NCI-H1694 (cell line): ENCODE measurements at places on chromosomes 2 and 18.
A peak's percentile ranks its signal among the peaks of the same experiment; 100 is the strongest.

DNA sequence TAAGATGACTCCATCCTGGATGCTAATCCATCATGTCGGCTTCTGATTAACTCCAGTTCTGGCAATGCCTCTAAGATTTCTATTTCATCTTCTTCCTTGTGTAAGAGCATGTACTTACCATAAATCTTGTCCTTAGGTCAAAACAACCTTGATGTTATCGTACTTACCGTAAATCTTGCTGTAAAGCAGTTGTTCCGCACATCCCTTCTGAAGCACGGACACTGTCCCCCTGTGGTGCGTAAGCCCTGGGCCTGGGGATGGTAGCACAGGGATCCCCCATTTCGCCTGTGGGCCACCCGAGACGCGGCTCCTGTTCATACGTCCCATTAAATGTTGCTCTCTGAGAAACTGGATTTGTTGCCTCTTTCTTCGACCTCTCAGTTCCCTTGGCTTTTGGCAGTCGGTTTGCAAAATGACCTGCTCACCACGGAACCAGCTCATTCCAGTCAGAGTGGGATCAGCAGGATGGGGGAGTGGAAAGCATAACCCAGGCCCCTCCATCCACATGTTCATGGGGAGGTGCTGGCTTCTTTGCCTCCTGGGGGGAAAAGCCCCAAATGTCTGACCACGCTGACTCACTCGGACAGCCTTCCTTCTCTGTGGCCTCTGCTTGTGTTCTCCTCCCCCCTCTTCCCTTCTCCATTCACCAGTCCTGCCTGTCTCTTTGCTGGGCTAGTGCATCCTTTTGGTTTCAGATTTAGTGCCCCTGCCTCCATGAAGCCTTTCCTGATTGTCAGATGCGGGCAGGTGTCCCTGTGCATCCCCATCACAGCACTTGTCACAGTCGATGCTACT is 49.9 kb downstream of the RAB31 start:
- DNase-seq = no peak

DNA sequence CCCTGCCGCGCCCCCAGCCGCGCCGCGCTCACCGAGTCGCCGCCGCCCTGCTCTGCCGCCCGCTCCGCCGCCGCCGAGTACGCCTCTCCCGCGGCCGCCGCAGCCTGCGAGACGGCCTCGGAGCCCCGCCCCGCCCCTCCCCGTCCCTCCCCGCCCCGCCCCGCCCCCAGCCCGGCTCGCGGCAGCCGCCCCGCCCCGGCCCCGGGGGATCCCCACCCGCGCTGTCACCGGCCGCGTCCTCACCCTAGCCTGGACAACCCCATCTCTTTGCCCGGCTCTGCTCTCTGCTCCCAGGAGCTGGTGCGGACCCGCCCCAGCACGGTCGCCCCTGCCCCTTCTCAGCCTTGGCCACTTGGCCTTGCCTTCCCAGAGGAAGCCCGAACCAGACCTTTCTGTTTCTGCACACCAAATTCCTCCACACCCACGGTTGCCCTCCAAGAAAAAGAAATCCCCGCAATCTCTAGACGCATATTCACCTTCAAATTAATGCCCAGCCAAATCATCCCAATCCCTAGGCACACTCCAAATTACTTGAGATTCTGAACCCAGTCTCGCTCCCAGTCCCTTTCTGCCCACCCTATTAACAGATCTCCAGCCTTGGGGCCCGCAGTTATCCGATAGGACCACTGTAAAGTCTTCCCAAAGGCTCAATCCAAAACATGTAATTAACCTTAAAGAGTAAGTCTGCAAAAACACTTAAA is at the start of gene CYRIA:
TSS of gene CYRIA (minus strand) at position 87 of the 701 bp plus-strand sequence. CDS start 77,715 bp downstream, outside the sequence.
- no peak for DNase-seq

- DNase-seq = no peak
Observed at GRCh38 chr18:75363446-75364225, 63.9 kb downstream of the SMIM21 start.

GRCh38 chr18:24128700-24129099 is 10.2 kb upstream of the CABYR start:
- DNase-seq = no peak

GRCh38 chr2:159879051-159879604 is 81.1 kb upstream of the CD302 start:
- no peak for DNase-seq

- DNase-seq = no peak
Observed at GRCh38 chr2:51093016-51093415, 61.1 kb upstream of the NRXN1 start.

DNA sequence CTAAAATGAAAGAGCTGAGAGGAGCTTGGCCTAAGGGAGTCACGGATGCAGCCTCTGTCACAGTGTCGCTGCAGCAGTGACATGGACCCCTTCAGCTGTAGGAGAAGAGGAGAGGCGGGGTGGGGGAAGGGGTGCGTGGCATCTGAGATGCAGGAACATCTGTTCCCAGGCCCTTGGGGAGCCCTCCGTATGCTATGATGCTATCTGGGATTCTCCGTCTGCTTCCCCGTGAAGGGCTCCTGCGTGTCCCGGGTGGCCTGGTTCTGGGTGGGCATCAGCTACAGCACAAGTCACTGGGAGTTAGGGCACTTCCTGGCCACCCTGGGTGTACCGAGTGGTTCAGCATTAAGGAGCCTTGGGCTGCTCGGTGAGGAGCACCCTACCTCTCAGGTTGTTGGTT is 35.6 kb upstream of the B3GNT7 start:
- DNase-seq = peak; percentile 72

DNA sequence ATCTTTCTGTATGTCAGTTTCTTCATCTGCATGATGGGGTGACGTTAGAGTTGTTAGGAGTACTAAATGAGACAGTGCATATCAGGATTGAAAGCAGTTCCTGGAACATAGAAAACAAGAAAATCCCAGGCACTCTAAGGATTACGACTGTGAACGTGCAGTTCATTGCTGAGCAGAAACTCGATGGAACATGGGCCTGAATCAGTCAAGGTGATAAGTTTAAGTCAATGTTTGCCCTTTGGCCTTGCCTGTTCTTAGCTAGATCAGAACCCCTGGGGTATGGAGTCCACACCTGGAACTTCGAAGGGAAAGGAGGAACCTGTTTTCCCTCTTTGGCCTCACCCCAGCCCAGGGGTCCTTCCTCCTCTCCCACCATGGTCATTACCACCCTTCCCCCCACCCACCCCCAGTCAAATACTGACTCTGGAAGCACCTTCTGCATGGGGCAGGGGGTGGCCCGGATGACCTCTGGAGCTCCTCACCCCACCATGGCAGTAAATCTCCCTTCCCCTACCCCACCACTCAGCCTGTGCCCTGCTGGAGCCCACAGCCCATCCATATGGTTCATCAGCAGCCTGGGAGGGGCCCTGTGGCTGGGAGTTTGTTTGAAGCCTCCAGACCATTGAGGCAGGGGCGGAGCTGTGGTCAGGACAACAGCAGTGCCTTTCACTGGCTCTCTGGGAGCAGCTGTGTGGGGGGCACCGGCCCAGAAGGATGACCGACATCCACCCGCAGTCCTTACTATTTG is 164.1 kb downstream of the SMAD7 start:
- no peak for DNase-seq

DNA sequence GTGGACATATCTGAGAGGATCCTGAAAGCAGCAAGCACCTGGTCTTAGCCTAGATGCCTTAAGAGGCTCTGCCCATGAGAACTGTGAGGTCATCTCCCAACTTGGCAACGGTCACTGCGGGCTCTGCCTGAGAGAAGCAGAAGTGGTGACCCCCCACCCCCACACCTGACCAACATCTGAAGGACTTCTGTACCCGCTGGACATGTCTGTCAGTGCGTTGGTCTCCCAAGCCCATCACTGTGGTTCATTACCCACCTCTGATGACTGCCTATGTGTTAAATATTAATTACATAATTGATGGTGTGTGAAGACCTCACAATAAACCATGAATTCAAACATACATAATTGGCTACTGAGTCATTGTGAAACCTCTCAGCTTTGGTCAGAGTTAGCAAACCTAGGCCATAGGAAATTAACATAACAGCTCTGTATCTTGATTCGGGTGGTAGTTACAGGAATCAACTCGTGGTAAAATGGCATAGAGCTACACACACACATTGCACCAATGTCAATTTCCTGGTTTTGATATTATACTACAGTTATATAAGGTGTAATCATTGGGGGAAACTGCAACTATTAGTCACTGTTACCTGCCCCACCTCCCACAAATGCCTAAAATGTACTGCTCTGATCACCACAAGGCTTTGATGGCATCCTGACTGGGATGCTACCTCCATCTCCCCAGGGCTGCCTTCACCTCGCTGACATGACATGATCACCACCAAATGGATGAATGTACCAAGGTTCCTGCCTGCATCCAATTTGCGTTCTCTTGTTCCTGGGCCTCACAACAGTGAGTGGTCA is 4.3 kb upstream of the GALNT1 start:
- no peak for DNase-seq

GRCh38 chr2:157874348-157874747 is 1.8 kb downstream of the ACVR1 start:
- no peak for DNase-seq

DNA sequence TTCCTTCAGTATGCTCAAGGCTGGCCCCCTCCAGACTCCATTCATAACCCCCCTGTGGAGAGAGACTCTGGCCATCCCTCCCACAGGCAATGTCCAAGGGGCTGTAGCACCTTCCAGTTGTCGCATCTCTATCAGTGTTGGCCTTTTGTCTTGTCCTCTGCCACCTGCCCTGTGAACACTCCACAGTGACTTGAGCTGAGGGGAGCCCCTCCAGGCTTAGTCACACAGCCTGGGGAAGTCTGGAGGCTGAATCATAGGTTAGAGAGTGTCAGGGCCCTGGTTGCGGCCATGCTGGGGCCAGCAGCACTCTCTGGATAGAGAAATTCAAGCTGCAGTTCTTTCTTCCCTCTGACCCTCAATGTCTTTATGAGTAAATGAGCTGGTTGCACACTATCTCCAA is 64.7 kb downstream of the GYPC start:
- DNase-seq = no peak

GRCh38 chr18:58178511-58178910 is 134.5 kb downstream of the NEDD4L start:
- no peak for DNase-seq

GRCh38 chr2:211259831-211260476 is 703.6 kb downstream of the CPS1 start:
- DNase-seq = no peak

DNA sequence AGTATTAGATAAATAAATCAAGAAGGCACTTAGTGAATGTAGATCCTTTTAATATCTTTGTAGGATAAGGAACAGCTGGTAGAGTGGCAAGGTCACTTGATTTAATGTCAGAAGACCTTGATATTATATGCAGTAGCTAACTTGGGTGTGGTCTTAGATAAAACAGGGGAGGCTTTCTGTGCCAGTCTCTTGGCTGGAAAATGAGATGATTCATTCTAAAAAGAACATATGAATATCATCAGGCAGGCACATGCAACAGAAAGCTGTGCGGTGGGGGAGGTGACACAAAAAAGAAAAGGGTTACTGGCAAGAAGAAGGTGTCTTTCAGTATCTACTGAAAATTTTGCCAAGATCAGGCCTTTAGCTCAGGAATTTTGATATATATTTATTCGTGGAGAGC is 931.7 kb upstream of the CELF4 start:
- no peak for DNase-seq

DNA sequence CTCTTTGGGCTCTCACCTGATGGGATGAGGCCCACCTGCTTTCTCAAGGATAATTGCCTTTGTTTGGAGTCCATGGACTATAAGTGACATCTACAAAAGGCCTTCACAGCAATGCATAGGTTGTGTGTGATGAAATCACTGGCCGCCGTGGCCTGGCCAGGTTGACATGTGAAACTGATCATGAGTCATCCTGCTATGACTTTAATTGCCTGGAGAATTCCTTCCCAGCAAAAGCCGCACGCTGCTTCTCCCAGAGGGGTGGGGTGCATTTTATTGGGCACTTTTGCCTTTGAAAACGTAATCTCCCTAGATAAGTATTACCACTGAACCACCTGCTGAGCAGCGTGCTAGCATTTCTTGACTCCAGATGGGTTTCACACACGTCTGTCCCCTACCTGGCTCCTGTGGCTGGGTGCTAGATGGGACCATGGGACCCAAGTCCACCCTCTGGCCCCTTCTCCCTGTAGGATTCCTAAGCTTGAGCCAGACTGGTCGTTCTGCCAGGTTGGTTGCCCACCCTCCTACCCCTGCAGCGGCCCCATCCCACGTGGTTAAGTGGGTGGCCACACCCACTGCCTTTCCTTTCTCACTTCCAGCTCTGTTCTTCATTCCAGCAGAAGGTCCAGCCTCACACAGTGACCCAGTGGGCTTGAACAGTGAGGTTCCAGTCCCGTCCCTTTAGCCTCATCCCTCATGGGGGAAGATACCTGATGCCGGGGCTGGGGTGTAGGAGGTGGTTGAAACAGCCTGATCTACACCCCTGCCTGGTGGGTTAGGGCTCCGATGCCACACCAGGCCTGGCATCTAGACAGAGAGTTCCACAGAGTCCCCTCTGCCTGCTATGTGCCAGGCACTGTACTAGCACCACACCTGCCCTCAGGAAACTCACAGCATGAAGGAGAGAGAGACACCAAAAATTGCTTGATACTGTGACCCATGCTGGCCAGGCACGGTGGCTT is 89.6 kb downstream of the GBX2 start:
- no peak for DNase-seq

DNA sequence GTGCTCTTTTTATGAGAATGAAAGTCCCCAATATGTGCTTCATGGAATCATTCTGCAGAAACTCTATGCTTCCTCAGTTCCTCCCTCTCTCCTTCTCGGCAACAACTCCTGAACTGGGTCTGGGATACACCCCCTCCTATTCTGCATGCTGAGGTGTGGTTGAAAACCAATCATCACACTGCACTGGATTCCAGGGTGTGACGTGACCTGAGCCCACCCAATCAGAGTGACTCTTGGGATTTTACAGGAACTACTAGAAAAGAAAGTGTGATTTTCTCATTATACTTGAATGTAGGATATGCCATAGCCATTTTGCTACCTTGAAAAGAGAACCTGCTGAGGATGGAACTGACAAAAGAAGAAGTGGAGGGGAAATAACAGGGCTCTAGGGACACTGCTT is 36.3 kb downstream of the ACVR1 start:
- no peak for DNase-seq

DNA sequence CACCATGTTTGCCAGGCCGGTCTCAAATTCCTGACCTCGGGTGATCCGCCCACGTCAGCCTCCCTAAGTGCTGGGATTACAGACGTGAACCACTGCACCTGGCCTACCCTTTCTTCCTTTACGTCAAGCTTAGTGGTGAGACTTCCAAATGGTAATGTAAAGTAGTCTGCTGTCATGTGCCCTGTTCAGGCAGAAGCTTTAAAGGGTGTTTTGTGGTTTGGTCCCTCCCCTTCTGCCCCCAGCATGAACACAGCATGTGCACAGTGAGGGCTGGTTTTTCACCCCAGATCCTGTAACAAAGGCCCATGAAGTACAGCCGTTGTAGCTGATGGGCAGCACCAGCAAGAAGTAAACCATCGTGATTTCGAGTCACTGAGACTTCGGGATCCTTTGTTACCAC is 2.7 kb upstream of the DTYMK start:
- DNase-seq = no peak

GRCh38 chr18:35010156-35010555 is 31.1 kb upstream of the MAPRE2 start:
- no peak for DNase-seq

DNA sequence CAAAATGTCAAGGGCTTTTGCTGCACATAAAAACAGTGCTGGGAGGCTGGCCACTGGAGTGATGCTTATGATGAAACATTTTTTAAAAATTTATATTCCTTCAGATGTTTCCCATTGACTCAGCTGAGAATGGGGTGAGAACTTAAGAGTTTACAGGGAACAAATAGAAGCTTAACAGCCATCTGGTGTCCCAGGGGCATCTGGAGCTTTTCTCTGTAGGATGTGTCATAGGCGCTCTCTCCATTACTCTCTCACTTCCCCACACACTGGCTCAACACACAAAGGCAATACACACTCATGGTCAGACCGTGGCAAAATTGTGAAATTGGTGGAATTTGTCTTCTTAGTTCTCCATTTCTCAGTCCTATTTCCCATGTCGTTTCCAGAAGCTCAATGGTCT is 783.1 kb upstream of the LRRTM1 start:
- no peak for DNase-seq
